ENCODE measurements at places on chromosomes 7 and 10. TPM values are rescaled to one million over a fixed set of nuclear protein-coding genes. Genes with fewer than 3 reads are reported as not detected.

The LIPK gene
- polyA plus RNA-seq: not detected

- DNase-seq: no peak
Observed at GRCh38 chr7:47884675-47885074, 63.6 kb downstream of the PKD1L1 start.

DNA sequence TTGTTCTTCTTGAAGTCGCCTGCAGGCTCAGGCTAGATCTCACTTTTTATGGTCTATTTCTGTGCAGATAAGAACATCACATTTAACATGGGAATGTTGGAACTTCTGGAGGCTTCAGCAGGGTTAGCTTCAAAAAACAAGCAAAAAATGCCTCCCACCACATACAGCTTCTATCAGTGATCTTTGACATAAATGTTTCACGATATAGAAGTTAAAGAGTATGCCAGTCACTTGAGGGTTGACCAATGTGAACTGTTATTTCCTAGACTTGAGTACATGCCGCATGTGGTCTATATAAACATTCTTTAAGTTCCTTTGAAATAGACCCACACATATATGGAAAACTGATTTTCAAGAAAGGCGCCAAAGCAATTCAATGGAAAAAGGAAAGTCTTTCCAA, 219.2 kb upstream of the KLF14 start:
- DNase-seq: no peak

GRCh38 chr7:128935342-128935730, 2.4 kb upstream of the IRF5 start:
- DNase-seq: no peak

Data from A549 (cell line).